Posterior vena cava (tissue), 2 donors: ENCODE measurements at places on chromosomes 3 and 15. TPM values are rescaled to one million over a fixed set of nuclear protein-coding genes. Genes with fewer than 3 reads are reported as not detected.

The AGBL1 gene
- total RNA-seq, result not detected

The MUC20 gene
- 3.8 TPM for total RNA-seq

The ACP3 gene
- total RNA-seq, result 3.3 TPM

The ARPP21 gene
- not detected for total RNA-seq

The STRIT1 gene
- not detected for total RNA-seq

The AEN gene
- total RNA-seq, result 12.2 TPM

The ZPLD1 gene
- total RNA-seq, result 12.3 TPM

The CORO2B gene
- total RNA-seq, result 11.7 TPM

The RTP3 gene
- total RNA-seq, result not detected

The DPP8 gene
- total RNA-seq, result 35.6 TPM

The CACNA2D3 gene
- total RNA-seq, result 4.0 TPM

The ZDHHC19 gene
- total RNA-seq, result 0.52 TPM

The TMIE gene
- 1.4 TPM for total RNA-seq

The SPATA12 gene
- total RNA-seq, result not detected

The GNB5 gene
- 18.3 TPM for total RNA-seq

The ACKR4 gene
- total RNA-seq, result 7.6 TPM

The SLC22A14 gene
- total RNA-seq, result 0.38 TPM

The GABRB3 gene
- total RNA-seq, result 1.9 TPM

The PLA2G4B gene
- 1.5 TPM for total RNA-seq

The SEMA5B gene
- total RNA-seq, result 1.3 TPM

The STIMATE gene
- 24.1 TPM for total RNA-seq
